Smooth muscle cell of the brain vasculature (primary cell): ENCODE measurements at places on chromosomes 2 and 18.

DNA sequence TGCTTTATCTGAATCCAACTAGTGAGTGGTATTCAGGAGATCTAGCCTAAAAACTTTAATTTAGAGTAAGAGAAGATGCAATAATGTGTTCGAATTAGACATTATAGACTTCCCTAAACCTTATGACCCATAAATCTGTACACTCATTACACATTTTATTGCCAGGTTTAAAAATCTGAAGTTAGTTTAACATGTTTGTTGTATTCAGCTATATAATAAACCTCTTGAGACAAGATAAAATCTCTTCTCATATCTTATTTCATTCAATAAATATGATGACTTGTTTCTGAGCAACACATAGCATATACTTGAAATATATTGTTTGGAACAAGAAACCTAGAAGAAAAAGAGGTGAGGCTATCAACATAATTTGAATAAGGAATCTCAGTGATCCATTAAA is 150.7 kb downstream of the CDH7 start:
- no peak for DNase-seq

DNA sequence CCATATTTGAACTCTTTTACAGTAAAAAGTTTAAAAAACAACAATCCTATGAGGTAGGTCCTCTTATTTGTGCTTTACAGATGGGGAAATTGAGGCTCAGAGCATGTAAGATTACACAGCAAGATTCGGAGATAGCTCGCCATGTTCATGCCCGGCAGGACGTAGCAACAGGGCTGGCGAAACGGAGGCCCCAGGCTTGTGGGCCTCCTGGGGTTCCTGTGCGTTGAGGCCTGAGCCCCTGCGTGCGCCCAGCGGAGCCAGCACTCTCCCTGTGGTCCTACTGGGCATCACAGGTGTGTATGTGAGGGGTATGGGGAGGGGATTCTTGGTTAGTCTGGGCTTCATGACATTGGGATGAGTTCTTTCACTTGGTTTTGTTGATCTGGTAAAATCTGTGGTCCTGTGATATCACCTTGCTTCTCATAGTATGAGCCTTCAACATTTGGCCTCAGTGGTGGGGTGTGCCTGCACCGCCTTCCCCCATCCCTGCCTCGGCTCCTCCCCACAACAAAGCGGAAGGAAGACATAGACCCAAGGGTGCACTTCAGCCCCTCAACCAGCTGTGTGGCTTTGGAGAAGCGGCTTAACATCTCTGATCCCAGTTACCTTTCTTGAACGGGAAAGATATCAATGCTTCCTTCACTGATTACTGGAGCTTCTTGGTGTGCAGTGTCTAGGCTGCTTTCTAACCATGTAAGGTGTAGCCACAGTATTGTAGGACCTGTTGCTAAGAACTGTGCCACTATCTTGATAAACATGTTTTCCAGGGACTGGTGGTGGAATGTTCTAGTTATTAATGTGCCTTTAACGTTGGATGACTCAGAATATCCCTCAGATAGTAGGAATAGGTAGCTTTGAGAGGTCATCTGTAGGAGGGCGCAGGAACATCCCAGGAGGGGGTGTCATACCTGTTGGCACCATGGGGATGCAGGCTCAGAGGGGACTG is 37.2 kb downstream of the HPCAL1 start:
- DNase-seq: no peak

DNA sequence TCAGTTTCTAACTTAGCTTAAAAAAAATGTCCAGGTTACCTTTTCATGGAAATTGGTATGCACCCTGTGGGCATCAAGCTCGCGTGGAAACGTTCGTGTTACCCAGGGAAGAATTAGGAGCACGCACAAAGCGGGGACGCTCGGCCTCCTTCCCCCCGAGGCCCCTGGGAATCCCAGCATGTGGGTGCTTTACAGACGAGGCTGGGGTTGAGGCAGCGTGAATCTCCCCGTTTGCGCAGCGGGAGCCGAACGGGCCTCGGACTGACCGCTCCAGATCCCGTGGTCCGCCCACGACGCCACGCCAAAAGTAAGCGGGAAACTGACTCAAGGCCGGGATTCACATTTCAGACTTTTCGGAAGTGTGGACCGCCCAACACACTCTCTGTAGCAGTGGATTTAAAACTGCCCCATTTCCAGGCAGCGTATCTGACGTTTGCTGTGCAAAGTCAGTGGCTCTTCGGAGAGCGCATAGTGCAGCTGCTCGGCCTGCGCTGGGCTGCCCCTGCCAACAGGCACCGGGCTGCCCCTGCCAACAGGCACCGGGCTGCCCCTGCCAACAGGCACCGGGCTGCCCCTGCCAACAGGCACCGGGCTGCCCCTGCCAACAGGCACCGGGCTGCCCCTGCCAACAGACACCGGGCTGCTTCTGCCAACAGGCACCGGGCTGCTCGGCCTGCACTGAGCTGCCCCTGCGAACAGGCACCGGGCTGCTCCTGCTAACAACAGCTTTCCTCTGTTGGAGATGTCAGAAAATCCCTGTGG is 49.7 kb downstream of the SH3YL1 start:
- no peak for DNase-seq

GRCh38 chr18:45353530-45353929 is 261.7 kb upstream of the SLC14A2 start:
- no peak for DNase-seq

DNA sequence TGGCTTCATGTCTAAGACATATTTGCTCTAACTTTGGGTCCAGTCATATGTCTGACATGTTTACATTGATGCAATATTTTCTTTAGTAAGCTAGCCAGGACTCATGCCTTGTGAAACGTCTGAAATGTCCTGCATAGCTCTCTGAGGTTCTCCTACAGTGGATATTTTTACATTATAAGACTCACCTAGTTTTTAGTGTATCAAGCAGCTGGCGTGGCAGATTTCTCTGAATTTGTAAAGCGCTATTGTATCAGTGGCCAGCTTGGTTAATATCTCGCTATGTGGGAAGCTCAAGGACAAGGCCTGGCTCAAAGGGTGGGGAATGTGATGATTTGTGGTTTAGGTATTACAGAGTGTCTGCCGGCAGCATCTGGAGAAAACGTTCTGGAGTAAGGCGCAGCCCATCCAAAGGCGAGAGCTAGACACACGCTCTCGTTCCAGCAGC is 164.3 kb downstream of the LTBP1 start:
- DNase-seq: no peak
